ENCODE measurements at places on chromosomes 13 and 19.

DNA sequence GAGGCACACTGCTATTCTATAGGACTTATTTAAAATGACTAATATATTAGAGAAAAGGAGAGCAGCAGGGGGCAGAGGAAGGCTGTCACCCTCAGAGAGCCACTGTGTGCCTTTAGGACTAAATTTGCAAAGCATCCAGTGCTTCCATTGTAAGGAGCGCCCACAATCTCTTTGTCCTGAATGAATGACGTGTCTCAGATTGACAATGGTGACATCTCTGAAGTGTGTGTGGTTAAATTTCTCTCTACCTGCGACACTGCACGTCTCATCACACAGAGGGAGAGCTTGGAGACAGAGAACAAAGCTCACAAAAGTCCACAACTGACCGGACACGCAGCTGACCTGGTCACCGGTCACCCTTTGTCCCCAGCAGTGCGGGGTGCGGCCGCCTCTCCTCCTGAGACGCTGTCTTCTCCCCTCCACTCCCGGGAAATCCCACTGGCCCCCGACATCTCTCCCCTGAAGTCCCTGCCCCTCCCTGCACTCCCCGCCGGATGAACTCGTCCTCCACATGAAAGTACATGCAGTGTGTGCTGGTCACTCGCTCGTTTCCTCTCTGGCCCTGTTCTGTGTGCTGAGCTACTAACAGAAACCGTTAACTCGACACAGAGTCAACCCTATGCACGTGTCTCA lies 107.2 kb downstream of the RAB20 start:
- no peak for DNase-seq

DNA sequence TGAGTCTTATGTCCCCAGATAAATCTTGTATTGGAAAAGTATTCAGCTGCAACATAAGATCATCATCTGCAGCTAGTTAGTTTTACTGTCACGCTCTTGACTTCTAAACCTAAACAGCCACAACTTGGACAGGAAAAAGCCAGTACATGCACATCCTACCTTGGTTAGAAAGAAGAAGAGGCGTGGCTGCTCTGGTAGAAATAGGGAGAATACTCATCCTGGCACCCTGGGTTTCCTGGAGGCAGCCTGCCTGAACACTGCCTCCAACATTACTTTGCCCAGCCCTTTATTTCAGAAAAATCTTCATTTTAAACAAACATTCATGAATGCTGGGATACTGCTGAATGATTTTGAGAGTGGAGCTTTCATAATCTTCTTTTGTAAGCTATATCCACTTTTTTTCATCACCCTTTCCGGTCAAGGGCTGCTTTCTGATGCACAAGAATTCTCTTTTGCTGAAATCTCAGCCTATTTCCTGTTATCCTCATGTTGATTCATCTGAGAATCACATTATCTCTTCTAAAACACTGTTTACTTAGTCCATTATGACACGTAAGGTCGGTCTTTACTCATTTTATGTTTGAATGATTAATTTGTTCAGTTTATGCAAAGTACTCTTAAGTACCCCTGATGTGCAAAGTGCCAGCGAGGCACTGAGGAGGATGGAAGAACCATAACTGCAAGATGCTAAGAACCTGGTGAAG lies 55.2 kb downstream of the STARD13 start:
- DNase-seq: no peak

DNA sequence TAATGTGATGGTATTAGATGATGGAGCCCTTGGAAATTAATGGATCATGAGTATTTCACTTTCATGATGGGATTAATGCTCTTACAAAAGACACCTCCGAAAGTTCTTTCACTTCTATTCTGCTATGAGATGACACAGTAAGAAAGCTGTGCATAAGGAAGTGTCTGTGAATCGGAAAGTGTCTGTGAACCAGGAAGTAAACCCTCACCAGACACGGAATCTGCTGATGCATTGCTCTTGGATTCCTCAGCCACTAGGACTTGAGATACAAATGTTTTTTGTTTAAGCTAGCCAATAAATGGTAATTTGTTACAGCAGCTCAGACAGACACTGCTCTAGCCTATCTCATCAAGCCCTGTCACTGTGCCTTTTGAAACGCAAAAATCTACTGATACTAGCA lies 440.4 kb upstream of the PRR20A start:
- DNase-seq: no peak

DNA sequence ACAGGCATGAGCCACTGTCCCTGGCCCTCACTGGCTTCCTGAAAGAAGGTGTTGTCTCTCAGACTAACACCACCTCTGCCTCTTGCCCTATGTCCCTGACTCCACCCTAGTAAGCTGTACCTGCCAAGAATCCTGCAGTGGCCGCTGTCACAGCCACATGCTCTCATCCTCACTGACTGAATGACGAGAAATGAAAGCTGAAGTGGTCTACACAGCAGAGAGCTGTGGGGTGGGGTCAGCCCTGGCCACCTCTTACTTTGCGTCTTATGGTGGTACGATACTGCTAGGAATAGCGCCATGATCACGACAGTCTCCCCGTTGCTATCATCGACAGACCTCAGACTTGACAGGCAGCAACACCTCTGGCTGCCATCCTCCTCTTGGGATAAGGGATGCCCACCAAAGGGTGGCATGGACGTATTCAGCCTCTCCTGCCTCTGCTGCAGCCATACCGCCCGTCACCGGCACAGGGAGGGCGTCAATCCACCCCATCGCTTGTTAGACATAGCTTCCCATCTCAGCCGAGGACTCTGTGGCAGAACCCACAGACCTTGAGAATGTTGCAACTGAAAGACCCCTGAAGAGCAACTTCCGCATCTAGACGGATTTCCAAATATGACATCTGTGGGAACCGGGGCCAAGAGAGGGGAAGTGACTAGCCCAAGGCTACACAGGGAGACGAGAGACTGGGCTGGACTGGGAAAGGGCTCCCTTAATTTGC lies 809 bp downstream of the MYO1F start:
- no peak for DNase-seq

DNA sequence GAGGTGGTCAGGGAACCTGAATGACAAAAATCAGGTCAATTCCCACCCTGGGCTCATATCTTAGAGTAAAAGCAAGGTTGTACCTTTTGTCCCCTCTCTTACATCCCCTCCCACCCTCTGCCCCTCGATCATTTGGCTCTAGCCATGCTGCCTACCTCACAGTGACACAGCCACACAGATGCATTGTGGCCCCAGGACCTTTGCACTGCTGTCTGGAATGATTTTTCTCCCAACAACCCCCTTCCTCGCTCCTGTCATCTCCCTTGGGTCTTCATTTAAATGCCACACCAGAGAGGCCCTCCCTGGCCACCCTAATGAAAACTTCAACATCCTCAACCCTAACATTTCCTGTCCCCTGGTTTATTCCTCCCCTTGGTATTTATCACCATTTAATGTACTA lies 4.3 kb downstream of the MYH14 start:
- DNase-seq: no peak

DNA sequence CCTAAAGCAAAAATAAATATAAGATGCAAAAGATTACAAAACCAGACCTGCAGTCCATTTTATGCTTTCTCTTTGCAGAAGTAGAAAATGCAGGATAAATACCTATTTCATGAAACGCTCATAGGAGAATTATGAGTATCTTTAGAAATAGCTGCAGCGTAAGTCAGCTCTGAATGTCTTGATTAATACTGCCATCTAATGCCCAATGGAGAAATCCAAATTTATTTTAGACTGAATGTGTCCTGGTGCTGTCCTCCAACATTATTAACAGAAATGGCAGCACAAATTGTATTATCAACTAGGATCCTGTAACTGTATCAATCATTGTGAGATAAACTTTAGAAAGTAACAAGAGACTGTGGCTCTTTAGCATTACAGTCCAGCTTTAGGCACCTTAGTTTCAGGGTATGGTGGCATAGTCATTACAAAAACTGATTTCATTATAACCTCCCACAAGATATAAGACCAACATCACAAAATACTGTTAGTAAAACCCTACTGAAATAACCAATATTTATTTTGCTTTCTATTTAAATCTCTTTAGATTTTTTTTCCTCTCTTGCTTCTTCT lies 162.1 kb upstream of the MIR17HG start:
- no peak for DNase-seq

DNA sequence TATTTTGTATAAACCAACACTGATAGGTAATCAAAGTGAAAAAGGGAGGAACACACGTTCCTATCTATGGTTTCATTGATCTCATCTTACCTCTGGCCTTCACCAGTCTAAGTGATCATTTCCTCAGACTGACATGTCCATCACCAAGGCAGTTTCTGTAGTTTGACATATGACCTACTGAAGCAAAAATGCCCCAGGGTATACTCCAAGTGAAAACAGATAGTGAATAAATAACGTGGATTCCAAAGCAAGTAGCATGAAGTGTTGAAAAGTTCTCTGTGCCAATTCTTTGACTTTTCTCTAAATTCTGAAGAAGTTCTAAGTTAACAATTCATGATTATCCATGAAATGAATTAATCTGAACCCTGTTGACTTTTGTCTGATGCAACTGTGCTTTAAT lies 334.2 kb upstream of the SGCG start:
- DNase-seq: no peak

DNA sequence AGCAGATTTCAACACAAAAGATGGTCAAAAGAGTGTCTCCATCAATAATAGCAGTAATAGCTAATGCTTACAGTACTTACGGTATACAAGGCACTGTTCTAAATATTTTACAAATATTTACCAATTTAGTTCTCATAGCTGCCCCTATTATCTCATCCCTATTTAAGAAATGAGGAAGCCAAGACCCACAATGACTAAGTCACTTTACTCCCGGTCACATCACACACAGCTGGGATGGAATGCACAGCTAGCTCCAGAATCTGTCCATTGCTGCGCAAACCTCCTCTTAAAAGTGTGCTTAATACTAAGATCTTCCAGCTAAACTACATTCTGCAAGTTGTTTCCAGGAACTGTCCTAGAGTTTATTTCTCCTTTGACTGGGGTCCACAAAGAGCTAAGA lies 63.4 kb downstream of the RAP2A start:
- DNase-seq: no peak

DNA sequence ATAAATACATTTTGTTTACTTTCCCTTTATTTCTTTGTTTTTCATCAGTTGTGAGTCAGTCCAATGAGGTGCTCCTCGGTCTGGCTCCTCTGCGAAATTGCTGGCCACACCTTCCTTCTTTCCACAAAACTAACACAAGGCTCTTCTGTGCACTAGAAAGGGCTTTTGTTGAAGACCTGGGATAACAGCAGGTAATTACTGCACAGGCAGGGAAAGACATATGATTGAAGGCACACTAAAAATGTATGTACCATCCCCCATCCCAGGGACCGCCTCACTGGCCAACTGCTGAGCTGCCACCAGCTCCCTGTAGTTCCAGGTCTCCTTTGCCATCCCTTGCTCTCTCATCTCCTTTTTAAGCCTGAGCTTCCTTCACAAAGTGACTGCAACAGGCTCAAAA lies 180.5 kb downstream of the EFNB2 start:
- DNase-seq: no peak

DNA sequence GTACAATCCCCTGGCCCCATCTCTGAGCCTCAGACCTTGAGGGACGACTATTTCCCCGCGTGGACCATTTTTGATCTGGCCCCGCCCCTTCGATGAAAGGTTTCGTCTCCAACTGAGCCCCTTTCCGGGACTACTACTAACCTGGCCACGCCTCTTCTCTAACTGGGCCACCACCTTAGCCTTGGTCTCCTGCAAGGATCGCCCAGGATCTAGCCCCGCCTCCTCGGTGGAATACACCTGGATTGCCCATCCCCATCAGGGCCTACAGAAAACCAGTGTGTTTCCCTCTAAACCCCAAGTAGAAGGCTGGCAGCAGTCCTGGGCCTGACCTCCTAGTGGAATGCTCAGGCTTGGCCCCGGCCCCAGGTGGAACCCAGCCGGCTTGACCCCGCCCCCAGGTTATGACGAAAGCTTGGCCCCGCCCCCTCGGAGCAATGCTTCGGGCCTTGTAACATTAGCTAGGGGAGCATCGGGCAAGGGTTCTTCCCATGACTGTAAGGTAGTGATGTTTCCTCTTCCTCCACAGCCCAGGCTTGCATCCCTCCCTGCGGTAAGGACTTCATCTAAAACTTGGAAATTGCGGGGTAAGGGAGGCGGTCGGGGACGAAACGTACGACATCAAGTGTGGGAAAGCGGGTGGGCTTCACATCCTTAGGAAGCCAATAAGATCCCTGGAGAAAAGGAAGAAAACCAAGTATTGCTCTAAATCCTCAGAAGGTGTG lies 9.1 kb downstream of the SPACA6 start:
- peak; percentile 33 for DNase-seq

GRCh38 chr13:111066544-111066943 lies 48.6 kb upstream of the ARHGEF7 start:
- DNase-seq: no peak

GRCh38 chr19:18669524-18669817 lies 14.0 kb upstream of the CRTC1 start:
- no peak for DNase-seq

- no peak for DNase-seq
Observed at GRCh38 chr19:5148794-5149190, 179.9 kb downstream of the KDM4B start.

DNA sequence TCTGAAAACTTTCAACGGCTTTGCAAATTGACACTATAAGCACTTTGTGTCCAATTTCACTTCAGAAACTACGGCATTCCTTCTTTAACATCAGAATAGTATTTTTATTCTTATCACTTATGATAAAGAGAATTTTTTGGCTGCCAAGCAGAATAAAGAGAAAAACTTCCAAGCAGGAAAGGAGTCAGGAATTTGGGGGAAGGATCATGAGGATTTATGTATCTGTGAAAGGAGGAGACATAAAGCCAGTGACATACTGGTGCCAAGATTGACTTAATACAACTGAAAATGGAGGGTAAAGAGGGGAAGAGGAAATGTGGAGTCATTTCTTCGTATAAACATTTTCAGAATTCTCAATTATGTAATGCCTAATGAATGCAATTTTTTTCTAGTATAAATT lies 94.7 kb downstream of the RBM26 start:
- no peak for DNase-seq

DNA sequence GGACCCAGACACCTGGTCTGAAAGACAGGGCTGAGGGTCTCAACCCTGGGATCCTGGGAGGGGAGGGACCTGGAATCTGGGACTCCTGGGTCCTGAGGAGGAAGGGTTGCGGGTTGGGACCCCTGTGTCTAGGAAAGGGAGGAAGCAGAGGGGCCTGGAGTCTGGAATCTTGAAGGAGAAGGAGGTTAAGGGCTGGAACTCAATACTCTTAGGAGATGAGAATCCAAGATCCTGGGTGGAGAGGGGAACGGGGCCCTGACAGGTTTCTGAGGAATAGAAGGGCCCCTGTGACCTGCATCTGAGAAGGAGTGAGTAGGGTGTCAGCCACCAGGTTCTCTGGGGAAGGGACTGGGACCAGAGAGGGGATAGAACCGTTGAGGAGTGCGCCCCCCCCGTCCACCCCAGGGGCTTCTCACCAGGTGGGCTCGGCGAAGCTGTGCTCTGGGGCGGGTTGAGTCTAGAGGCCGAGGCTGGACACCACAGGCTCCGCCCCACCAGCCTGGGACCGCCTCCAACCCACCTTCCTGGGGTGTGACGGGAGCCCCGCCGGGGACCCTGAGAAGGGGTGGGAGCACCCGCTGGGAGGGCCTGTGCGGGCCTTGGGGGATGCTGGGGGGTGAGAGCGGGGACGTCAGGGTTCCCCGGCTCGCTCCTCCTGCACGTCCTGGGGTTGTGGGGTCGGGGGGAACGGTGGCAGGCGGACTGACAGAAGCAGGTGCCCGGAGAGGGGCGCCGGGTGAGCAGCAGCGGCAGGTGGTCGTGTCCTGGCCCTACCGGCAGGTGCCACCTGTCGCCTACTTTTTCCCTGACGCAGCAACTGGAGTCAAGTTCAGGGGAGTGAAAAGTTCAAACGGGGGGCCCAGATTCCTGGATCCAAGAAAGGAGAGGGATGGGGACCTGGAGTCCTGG lies at the start of gene MAMSTR:
Gene MAMSTR (minus strand): TSS at position 463 of the 909 bp plus-strand sequence. CDS start 694 bp downstream, outside the sequence.
- DNase-seq: no peak

Data from effector CD8-positive, alpha-beta T cell (primary cell).